Tracheal epithelial cell (primary cell): ENCODE measurements at places on chromosomes 3 and 15. TPM values are rescaled to one million over a fixed set of nuclear protein-coding genes. Genes with fewer than 3 reads are reported as not detected.

The CYP8B1 gene
- not detected in 2 replicates for total RNA-seq

The CMTM7 gene
- 8.0 and 10.7 TPM in 2 replicates for total RNA-seq

The CLDN18 gene
- not detected in 2 replicates for total RNA-seq

The STRIT1 gene
- not detected in 2 replicates for total RNA-seq

The UQCC5 gene
- total RNA-seq: 0.48 and 1.1 TPM in 2 replicates

The TRAT1 gene
- not detected in 2 replicates for total RNA-seq

The HTR3E gene
- not detected in 2 replicates for total RNA-seq

The CIDEC gene
- not detected in 2 replicates for total RNA-seq

The SAXO2 gene
- total RNA-seq: under 0.01 TPM in 1 of 2 replicates, not detected in the other

The GOLGA8S gene
- total RNA-seq: not detected in 2 replicates

The CKMT1A gene
- 17.3 and 47.0 TPM in 2 replicates for total RNA-seq

The ECE2 gene
- total RNA-seq: under 0.01 TPM in 1 of 2 replicates, not detected in the other

The PCNP gene
- 73.0 and 115 TPM in 2 replicates for total RNA-seq

The ASB14 gene
- total RNA-seq: not detected in 2 replicates

The VPS13C gene
- total RNA-seq: 33.7 and 35.0 TPM in 2 replicates

The VPS8 gene
- 44.1 and 45.2 TPM in 2 replicates for total RNA-seq

The SELENOK gene
- 20.7 and 26.3 TPM in 2 replicates for total RNA-seq

The PLOD2 gene
- 24.9 and 152 TPM in 2 replicates for total RNA-seq

The MBD4 gene
- total RNA-seq: 11.1 and 12.6 TPM in 2 replicates

The CSPG4 gene
- 2.1 and 22.7 TPM in 2 replicates for total RNA-seq

The MED12L gene
- under 0.01 TPM in 2 replicates for total RNA-seq

The PCLAF gene
- 3.1 and 11.7 TPM in 2 replicates for total RNA-seq

The GOLGA6D gene
- not detected in 2 replicates for total RNA-seq

The IQCF5 gene
- total RNA-seq: not detected in 2 replicates

The SEMA7A gene
- 4.3 and 91.6 TPM in 2 replicates for total RNA-seq

The MAP6D1 gene
- total RNA-seq: 1.2 and 2.1 TPM in 2 replicates

The ACOX2 gene
- under 0.01 TPM in 1 of 2 replicates, not detected in the other for total RNA-seq

The LMLN gene
- total RNA-seq: 4.7 and 5.3 TPM in 2 replicates

The CTXND1 gene
- not detected in 2 replicates for total RNA-seq

The FAM227B gene
- 2.2 and 2.8 TPM in 2 replicates for total RNA-seq

The NANOGP8 gene
- total RNA-seq: 0.24 TPM in 1 of 2 replicates, not detected in the other

The TRH gene
- total RNA-seq: not detected in 2 replicates

The FAM3D gene
- total RNA-seq: 0.72 and 4.5 TPM in 2 replicates

The HYAL1 gene
- total RNA-seq: 4.8 and 6.6 TPM in 2 replicates

The THSD4 gene
- 9.0 and 23.1 TPM in 2 replicates for total RNA-seq

The ISLR2 gene
- total RNA-seq: not detected in 2 replicates

The SETD5 gene
- total RNA-seq: 30.6 and 44.1 TPM in 2 replicates
